ENCODE measurements at places on chromosomes 5 and 9. TPM values are rescaled to one million over a fixed set of nuclear protein-coding genes. Genes with fewer than 3 reads are reported as not detected.
A peak's percentile ranks its signal among the peaks of the same experiment; 100 is the strongest.

Gene MUSK
- not detected for total RNA-seq

Gene FCN1
- not detected for total RNA-seq

DNA sequence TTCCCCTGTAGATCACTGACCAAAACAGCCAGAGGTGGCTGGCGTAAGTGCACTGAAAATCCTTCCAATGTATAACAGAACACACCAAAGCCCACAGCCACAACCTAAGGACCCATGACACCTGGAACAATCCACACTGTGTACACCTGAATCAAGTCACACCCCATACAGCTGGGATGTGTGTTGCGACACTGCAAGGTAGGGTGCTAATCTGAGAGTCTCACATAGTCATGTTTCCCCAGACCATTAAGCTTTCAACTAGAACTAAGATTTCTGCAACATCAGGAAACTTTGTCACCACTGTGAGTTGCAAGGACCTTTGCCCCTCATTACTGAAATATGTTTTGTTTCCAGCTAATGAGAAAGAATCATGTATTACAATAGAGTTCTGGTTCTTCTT lies 59.4 kb downstream of the MED27 start:
- DNase-seq = no peak

DNA sequence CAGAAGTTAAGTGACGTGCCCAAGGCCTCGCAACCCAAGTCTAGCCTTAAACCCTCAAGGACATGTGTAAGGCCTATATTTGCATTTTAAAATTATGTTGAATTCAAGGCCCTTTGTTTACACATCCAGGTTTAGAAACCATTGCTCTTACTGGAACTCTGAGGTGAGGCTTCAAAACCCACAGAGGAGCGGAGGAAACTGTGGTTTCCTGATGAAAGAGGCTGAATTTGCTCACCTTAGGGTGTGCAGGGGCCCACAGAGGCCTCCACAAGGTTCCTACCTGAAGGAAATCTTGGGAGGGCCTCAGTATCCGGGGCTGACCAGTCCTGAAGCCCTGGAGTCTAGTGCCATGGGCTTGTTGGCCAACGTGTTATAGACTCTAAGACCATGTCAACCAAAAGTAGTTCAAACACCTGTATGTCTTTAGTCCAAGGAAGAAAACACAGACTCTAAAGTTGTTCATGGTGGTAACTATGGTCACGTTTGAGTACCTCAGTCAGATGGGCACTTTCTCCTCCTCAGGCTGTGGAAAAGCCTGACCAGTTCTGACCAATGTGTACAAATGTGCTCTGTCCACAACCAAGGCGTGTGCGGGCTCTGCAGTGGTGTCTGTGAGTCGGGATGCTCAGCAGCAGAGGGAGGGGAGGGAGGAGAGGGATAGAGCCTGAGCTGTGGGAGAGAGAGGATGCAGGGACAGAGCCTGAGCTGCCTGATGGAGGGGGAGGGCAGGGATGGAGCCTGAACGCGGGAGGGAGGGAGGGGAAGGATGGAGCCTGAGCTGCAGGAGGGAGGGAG lies 124.6 kb upstream of the ERCC6L2 start:
- DNase-seq = peak; percentile 50

All from activated T-helper 1 cell treated with anti-CD3 and anti-CD28 coated beads, Interleukin-12 subunit alpha, Interleukin-12 subunit beta, Interleukin-2, Interleukin-4 antibody, amounts not matched to agents 30 ng/mL and 10 ng/mL and 1 ng/mL, durations not matched to agents 14 hours and 24 hours and 36 hours (primary cell).